IPS-NIHi11 (cell line): ENCODE measurements at places on chromosomes 7 and 10.

DNA sequence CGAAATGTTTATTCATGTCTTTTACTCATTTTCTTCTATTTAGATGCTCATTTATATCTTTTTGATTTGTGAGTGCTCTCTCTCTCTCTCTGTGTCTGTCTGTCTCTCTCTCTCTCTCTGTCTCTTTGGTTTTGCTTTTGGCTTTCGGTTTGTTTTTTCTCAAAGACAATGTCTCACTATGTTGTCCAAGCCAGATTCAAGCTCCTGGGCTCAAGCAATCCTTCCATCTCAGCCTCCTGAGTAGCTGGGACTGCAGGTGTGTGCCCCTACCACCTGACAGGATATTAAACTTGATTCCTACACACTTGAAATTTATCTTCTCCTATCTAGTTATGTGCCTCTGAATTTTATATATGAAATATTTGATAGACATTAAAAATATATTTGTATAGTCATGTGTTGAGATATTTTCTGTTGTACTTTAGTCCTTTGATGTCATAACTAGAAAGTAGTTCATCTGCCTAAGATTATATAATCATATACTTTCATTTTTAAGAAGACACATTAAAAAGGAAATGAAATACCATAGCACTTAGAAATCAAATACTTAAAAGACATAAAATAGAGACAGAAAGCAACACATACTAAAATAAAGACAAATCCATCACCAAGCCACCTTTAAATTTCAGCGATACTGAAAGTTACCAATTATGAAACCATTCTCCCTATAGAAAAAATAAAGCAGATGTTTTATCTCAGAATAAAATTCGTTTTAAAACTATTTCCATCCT is 68.1 kb upstream of the SFMBT2 start:
- DNase-seq: no peak

- no peak for DNase-seq
Measured at GRCh38 chr7:3558400-3558799, 257.3 kb downstream of the SDK1 start.

- DNase-seq: no peak
Measured at GRCh38 chr7:5526100-5526905, 102.7 kb upstream of the TNRC18 start.

- DNase-seq: peak; percentile 35
Measured at GRCh38 chr7:105759670-105760550, 116.5 kb downstream of the ATXN7L1 start.

DNA sequence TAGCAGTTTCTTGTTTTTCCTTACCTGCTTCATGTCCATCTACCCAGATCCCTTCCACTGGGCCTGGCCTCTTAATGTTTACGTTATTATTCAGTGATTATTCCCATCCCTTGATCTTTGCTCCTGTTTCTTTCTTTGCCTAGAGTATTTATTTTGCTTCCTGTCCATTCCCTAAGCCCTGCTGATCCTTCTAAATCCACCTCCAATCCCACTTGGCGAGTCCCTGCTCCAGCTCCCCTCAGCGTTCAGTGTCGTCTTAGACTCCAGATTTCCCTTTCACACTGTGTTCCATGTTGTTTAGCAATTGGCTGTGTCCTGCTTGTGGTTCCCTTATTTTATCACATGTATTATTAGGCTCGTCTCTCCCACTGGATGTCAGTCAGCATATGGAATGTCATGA is 7.3 kb downstream of the PPP2R2D start:
- DNase-seq: no peak

DNA sequence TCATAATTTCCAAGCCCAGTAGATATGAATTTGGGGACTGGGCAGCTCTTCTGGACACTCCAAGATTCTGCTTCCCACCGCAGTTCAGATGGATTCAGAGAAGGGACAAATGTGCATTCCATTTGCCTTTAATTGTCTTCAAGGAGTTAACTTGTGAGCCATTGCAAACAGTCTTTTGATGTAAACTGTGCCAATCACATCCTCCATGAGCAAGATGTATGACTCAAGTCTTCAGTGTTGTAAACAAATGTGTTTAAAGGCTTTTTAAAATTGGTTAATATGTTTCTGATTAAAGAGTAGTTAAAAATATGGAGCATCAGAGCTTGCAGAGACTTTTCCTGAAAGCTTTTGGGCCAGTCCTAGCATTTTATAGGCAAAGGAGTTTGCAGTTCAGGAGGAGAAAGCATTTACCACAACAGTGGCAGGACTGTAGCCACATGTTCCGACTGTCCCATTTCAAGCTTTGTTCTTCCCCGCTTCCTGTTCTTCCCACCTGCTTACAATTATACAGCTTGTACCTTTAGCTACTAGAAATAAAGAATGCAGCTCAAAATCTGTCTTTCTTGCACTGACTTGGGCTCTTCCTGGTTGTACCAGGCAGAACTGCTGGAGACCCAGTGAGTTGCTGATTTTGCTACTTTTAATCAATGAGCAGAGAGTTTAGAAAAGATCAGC is 6.2 kb downstream of the SLC18A2 start:
- no peak for DNase-seq

DNA sequence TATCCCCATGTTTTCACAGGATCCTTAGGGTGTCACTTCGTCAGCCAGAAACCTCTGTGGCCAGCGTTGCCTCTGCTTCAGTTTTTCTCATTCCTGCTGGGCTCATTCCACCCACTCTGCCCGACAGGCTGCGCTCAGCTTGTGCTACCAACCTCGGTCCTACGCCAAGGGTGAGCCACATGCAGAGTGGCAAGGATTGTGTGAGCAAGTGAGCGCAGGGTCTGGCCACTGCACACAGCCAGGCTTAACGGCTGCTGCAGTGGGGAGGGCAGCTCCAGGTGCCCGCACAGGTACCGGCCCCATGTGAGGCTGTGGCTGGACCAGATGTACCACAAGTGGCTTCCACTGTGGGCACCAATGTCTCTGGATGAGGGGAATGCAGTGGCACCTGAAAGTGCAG is 329.2 kb downstream of the AUTS2 start:
- DNase-seq: no peak

DNA sequence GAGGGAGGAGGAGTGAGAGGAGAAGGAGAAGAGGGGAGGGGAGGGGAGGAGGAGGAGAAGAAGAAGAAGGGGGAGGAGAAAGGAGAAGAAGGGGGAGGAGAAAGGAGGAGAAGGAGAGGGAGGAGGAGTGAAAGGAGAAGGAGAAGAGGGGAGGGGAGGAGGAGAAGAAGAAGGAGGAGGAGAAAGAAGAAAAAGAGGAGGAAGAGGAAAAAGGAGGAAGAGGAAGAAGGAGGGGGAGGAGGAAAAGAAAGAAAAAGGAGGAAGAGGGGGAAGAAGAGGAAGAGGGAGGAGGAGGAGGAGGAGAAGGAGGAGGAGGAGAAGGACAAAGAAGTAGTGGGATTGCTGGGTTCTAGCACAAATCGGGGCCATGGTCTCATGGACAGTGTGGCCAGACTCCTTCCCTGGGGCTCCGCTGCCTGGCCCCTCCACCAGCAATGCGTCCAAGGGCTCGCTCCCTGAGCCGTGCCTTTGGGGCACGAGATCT is 4.2 kb upstream of the MAFK start:
- DNase-seq: no peak

GRCh38 chr10:46268076-46268881 is 18.5 kb upstream of the ANTXRL start:
- no peak for DNase-seq

- no peak for DNase-seq
Measured at GRCh38 chr10:116477986-116478664, 50.5 kb downstream of the PNLIPRP3 start.
